ENCODE measurements at places on chromosomes 3 and 15.
A peak's percentile ranks its signal among the peaks of the same experiment; 100 is the strongest.

GRCh38 chr3:14333621-14334020 is 68.8 kb upstream of the SLC6A6 start:
- no peak for DNase-seq

DNA sequence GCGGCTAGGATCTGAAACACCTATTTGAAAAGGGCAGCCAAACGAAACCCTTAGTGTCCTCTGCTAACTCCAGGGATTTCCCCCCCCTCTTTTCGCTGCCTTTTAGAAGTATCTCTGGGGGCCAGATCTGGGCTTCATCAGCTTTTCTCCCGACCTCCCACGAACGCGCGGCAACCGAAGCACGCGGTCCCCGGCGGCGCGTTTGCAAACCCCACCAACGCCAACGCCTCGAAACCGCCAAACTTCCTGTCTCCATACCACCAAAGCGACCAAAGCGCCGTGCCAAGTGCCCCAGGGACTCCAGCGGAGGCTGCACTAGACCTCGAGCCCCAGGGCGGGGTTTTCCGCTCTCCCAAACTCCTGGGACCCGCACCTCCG is 155.8 kb upstream of the FRMD4B start:
- DNase-seq = no peak

DNA sequence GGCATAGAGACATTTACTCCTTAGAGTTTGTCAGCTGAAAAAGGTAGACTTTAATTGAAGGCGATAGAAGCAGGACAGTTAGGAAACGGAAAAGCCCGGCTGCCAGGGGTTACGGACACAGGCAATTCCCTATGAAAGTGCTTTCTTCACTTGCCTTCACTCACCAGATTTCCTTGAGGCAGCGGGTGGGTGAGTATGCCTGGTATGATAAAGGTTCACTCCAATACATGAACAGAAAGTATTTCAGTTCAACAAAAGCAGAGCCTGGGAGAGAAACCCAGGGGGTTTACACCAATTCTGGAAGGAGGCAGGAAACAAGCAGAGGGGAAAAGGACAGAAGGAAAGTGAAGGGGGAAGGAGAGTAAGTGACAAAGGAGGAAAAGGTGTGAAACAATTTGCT is 53.9 kb downstream of the QTRT2 start:
- no peak for DNase-seq

DNA sequence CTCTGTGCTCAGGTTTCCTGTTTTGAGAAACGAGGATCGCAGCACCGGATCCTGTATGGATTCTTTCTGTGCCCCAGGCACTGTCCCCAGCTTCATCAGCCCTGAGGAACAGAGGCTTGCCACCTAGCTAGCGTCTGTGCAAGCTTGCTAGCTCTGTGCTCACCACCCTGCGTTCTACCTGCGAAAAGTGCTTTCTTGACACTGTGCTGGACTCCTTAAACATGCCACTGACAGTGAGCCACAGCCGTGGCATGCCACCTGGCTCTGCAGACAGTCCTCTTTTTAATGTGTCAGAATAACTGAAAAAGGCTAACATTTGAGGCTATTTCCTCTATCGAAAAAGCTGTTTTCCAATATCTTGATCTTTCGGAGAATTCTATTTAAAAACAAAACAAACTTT is 1.4 kb downstream of the PGPEP1L start:
- DNase-seq = no peak

DNA sequence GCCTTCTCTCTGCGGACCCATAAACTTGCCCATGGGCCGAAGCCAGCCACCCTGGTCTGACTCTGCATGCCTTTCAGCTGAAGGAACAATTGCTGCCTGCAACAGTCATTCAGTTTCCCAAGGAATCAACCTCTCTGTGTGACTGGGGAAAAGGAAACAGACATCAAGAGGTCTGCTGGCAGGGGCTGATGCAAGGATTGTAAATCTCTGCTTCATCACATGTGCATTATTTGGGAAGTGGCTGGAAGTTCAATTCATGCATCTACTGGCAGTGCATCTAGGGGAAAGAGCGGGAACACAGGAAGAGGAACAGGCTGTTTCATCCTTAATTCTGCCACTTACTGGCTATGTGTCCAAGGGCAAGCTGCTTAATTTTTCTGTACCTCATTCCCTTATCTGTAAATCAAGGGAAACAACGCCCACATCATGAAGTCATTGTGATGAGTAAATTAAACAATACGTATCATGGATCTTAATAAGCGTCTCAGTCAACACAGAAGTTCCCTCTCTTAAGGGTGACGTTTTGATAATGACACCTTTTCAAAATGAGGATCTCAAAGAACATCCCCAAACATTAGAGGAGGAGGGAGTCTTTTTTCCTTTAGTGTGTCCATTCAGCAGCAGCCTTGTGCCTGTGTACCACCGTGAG is 17.4 kb upstream of the ADPGK start:
- no peak for DNase-seq

- DNase-seq = no peak
Observed at GRCh38 chr3:66381626-66382025, 119.2 kb downstream of the LRIG1 start.

DNA sequence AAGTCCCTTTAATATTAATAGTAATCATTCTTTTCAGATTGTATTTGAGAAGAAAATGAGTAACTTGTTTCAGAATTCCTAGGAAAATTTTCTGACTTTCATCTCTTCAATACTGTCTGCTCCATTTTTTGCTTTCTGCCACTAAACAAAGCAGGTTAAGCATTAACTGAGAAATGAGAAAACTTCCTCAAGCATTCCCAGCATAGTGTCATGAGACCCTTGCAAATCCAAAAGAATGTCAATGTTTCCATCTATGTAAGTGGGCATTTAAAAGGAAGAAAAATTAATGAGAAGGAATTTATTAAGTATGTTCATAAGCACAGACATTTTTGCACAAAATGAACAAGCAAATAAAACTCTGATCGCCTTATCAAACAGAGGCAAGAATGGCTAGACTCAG is 148.0 kb upstream of the STRIT1 start:
- no peak for DNase-seq

DNA sequence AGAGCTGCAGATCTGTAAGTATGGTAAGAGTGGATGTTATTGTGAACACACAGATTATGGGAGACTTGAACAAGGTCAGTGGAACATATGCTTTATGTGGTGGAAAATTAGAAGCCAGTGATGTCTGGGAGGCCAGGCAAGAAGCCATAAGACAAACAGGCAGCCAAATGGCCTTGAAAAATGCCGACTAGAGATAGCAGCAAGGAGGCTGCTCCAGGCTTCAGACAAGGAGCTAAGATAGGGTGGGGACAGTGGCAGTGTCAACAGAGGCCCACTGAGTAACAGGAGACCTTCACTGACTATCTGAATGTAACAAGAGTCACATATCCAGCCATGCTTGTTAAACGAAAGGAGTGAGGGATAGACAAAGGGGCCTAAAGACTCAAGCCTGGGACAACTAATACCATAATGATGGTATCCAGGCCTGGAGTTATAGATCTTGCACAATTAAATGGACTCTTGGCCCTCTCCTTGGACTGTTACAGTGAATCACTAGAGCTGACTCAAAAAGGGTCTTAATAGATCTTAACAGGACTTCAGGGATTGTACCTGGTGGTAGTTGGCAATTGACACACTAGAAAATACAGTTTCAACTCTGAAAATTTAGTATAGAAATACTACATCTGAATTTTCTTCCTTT is 50.6 kb downstream of the CFAP20DC start:
- no peak for DNase-seq

DNA sequence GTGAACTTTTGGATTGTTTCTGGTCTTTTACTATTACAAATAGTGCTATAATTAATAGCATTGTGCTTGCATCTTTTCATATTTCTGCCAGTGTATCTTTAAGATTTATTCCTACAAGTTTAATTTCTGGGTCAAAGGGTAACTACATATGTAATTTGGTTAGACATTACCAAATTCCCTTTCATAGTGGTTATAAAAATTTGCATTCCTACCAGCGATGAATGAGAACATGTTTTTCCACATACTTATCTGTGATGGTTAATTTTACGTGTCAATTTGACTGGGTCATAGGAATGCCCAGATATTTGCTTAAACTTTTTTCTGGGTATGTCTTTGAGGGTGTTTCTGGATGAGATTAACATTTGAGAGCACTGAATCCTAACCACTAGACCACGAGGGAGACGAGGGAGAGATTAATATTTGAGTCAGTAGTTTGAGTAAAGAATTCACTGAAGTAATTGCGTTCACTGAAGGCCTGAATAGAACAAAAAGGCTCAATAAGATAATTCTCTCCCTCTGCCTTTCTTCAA is 132.3 kb upstream of the NEO1 start:
- no peak for DNase-seq

DNA sequence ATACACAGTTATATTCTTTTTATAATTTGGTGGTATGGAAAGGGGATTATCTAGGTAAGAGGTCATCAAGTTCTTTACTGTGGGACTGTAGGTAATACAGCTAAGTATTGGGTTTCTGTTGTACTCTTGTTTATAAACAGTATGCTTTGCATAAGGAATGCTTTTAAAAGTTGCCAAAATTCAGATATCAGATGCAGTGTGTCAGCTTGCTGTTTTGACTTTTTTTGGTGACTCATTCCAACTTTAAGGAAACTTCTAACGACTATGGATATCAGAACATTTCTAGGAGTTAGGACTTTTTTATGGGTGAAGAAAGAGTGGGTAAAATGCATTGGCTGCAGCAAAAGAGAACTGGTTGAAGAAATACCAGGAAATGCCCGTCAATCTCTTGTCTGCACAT is 2.8 kb downstream of the SCAANT1 start:
- no peak for DNase-seq

GRCh38 chr3:43919029-43919428 is 228.3 kb downstream of the ABHD5 start:
- no peak for DNase-seq

- no peak for DNase-seq
Observed at GRCh38 chr3:20013396-20013795, 1.3 kb upstream of the PP2D1 start.

- DNase-seq = peak; percentile 63
Observed at GRCh38 chr3:63863150-63864007, at the start of the genes ATXN7 and THOC7. ATXN7 (plus strand) TSS chr3:63863867; CDS start chr3:63912599, 48,732 bp downstream. THOC7 (minus strand) TSS chr3:63863805; CDS start chr3:63863790, 15 bp downstream.

- no peak for DNase-seq
Observed at GRCh38 chr3:106083854-106084253, 215.0 kb upstream of the CBLB start.

- no peak for DNase-seq
Observed at GRCh38 chr15:66919421-66919820, 146.0 kb upstream of the SMAD3 start.

DNA sequence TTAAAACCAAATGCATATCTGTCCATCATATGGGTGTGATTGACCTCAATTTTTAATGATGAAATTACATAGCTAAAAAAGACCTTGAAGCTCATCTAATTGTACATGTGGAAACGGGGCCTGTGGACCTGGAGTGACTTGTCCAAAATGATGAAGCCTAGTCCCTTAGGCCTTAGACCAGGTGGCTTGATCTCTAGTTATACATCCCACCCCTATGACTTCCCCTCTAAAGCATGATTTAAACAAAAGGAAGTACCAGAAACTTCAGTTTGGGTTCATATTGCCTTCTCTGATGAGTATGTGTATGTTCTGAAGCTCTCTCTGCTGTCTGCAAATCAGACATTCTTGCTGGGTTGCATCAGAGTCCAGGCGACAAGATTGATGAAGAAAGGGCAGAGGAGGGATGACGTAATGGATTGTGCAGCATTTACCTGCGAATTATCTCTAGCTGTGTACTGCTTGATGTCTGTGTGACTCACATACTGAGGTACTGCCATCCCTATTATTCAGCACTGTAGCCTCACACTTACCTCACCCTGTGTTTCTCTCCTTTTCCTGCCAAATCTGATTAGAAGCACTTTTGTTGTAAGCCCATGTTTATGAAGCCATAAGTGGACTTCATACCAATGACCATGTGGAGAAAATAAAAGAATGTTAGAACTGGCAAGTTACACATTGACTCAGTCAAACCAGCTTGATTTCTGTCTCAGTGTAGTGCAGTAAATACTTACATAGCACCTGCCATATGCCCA is 111.5 kb downstream of the FILIP1L start:
- DNase-seq = no peak

GRCh38 chr3:49844464-49845183 is 11.7 kb downstream of the TRAIP start:
- DNase-seq = no peak

GRCh38 chr15:71939981-71940588 is 129.7 kb downstream of the NR2E3 start:
- DNase-seq = no peak

GRCh38 chr15:32705446-32705845 is 12.4 kb upstream of the GREM1 start:
- no peak for DNase-seq

DNA sequence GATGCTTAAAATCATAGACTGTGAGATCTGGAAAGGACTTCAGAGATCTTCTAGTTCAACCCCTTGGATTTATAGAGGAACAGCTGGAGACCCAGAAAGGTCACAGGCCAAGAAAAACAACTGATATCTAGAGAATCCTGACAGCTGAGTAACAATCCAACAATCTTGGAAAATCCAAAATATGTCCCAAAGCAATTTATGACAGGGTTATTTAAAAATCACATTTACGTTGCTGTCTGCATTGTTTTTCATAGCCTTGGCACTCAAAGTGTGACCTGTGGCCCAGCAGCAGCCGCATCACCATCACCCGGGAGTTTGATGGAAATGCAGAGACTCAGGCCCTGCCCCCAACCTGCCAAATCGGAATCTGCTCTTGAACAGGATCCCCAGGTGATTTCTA is 78.8 kb downstream of the FBN1 start:
- no peak for DNase-seq

- DNase-seq = no peak
Observed at GRCh38 chr15:91855684-91856489, 2.4 kb downstream of the SLCO3A1 start.

- DNase-seq = no peak
Observed at GRCh38 chr3:115655761-115656282, 32.5 kb downstream of the GAP43 start.

DNA sequence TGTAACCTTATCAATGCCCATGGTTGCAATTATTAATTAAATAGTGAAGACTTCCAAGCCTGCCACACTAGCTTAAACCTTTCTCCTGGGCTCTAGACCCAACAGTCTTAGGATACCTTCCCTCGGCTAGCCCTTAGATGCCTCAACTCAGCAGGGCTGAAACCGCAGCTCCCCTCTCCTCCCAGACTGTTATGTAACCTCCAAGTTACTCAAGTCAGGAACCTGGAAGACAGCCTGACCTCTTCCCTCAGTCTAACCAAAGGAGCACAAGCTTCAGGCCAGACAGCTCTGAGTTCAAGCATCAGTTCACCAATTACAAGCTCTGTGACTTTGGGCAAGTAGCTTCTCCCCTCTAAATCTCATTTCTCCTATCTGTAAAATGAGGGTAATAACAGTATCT is 70.5 kb upstream of the HACD2 start:
- no peak for DNase-seq

DNA sequence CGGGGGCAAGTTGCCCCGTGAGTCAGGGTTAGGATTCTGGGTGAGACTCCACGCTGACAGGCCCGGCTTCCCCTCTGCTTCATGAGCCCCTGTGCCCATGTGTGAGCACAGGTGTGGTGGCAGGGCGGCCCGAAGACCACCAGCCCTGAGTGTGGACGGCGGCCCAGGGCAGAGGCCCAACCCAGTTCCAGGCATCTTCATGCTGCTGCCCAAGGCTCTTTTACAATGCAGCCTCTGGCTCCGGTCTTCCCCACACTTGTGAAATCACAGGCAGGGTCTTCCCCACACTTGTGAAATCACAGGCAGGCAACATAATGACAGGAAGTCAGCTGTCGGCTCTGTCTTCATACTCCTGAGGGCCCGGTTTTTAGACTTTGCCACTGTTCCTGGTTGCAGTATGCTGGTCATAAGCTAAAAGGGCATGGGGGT is 78.8 kb downstream of the AAGAB start:
- peak; percentile 35 for DNase-seq
